ENCODE measurements at places on chromosomes 4 and X. TPM values are rescaled to one million over a fixed set of nuclear protein-coding genes. Genes with fewer than 3 reads are reported as not detected.
A peak's percentile ranks its signal among the peaks of the same experiment; 100 is the strongest.

- DNase-seq: peak; percentile 53
Observed at GRCh38 chr4:148980782-148981480, 538.7 kb upstream of the NR3C2 start.

DNA sequence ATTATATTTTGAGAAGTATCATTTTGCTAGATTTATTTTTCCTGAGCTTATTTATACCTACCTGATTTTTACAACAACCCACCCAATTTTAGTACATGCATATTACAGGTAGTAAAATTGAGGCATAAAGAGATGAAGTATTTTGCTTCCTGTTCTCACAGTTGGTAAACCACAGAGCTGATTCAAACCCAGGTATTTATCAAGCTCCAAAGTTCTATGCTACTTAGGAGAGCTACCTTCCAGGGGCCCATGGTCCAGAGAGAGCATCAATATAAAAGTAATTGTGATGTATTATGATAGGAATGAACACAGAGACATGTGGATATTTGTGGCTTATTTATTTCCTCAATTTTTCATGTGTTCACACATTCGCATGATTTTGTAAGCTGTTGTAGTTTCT, 20.2 kb upstream of the GBA3 start:
- DNase-seq: no peak

- no peak for DNase-seq
Observed at GRCh38 chrX:109911046-109911445, 91.9 kb upstream of the TMEM164 start.

GRCh38 chr4:168777277-168777965, 232.6 kb downstream of the CBR4 start:
- DNase-seq: no peak

GRCh38 chrX:124300405-124300804, 32.1 kb upstream of the TEX13D start:
- no peak for DNase-seq

- no peak for DNase-seq
Observed at GRCh38 chr4:147571036-147571770, 46.0 kb upstream of the TMEM184C start.

- DNase-seq: no peak
Observed at GRCh38 chr4:137702512-137702911, 170.2 kb upstream of the PCDH18 start.

- DNase-seq: no peak
Observed at GRCh38 chr4:13344216-13344615, 139.9 kb downstream of the RAB28 start.

GRCh38 chr4:56240554-56241174, 146.6 kb downstream of the AASDH start:
- no peak for DNase-seq

DNA sequence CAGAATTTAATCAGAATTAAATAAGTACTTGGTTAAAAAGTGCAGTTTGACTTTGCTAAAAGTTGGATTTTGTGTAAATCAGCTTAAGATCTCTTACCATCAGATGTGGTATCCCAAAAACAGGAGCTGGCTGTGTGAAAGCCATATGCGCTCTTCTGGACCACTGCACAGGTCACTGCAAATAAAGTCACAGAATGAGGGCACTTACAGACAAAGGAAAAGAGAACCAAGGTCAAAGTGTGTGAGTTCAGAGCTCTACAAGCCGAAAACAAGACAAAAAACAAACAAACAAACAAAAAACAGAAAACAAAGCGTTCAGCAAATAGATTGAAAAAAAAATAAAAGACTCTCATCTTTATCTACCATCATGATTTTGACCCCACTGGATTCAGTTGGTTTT, 6.4 kb downstream of the DYNLT3 start:
- DNase-seq: no peak

DNA sequence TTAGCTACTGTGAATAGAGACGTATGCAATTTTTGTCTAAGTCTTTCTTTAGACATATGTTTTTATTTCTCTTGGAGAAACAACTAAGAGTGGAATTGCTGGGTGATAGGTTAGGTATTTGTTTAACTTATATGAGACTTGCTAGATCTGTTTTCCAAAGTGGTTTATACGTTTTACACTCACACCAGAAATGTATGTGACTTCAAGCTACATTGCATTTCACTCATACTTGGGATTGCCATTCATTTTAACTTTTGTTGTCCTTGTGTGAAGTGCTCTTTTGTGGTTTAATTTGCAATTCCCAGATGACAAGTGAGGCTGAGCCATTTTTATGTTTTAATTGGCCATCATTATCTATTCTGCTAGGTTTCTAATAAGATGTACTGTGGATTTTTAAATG, 817.2 kb downstream of the GLUD2 start:
- no peak for DNase-seq

DNA sequence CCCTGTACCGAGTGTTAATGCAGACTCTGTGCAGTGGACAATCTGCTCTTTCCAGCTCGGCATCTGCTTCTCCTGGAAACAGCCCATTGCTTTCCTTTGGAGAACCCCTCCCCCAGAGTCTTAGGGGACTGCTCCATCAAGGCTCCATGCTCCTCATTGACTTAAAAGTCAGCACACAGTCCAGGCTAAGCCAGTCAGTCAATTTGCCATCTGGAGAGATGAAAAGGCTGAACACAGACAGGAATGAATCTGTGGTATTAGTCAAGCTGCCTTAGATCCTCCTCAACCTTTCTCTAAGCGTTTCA, 20.3 kb downstream of the ATP8A1 start:
- no peak for DNase-seq

DNA sequence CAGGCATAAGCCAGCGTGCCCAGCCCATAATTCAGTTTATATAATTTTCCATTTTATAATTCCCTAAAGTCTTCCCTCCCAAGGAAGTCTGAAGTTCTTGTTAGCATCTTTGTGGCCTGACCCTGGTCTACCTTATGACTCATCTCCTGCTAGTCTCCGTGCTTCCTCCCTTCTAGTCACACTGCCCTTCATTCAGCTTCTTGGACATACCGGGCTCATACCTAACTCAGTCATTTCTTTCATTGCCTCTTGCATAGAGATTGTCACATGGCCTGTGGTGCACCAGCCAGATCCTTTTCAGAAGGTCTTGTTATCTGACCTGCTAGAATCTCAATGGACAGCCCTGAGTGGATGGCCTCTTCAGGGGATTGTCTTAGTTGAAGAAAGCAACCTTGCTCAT, 22.8 kb upstream of the MAML3 start:
- no peak for DNase-seq

DNA sequence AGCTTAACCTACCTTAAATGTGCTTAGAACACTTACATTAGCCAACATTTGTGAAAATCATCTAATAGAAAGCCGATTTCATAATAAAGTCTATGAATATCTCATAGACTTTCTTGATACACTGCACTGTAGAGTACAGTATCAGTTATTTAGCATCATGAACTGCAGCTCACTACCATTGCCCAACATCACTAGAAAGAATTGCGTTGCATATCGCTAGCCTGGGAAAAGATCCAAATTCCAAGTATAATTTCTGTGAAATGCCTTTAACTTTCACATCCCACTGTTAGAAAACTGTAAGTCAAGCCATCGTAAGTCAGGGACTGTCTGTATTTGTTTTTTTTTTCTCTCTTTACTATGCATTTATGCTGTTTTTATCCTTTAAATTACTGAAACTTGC, 918.6 kb upstream of the PABPC4L start:
- peak; percentile 26 for DNase-seq

DNA sequence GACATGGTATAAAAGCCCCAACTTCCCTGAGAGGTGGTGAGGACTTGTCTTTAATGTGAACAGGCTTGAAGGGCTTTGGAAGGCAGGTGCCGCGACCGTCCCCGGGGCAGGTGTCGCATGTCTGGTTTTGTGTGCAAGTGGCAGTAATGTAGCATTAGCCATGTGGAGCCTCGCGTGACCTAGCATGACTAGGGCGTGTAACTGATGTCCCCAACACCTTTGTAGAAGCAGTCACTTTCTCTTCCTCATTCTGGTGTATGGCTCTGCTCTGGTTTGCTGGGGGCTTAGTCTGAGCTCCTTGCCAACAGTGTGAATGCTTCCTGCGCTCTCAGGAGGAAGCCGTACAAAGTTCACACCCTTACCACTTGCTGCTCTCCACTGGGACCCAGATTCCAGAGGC, 145.7 kb downstream of the AMMECR1 start:
- DNase-seq: no peak

DNA sequence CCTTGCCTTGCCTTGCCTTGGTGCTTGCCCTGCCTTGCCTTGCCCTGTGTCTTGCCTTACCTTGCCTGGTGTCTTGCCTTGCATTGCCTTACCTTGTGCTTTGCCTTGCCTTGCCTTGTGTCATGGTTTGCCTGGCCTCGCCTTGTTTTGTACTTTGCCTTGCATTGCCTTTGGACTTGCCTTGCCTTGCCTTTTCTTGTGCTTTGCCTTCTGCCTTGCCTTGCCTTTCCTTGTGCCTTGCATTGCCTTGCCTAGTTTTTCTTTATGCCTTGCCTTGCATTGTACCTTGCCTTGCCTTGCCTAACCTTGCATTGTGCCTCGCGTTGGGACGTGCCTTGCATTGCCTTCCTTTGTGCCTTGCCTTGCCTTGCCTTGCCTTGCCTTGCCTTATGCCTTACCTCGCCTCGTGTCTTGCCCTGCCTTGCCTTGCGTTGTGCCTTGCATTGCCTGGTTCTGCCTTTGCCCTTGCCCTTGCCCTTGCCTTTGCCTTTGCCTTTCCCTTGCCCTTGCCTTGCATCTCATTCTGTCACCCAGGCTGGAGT, 82.8 kb downstream of the TAB3 start:
- DNase-seq: no peak

- no peak for DNase-seq
Observed at GRCh38 chr4:15706646-15707362, 3.9 kb downstream of the BST1 start.

GRCh38 chrX:115348446-115349225, 59.1 kb downstream of the LUZP4 start:
- DNase-seq: no peak

DNA sequence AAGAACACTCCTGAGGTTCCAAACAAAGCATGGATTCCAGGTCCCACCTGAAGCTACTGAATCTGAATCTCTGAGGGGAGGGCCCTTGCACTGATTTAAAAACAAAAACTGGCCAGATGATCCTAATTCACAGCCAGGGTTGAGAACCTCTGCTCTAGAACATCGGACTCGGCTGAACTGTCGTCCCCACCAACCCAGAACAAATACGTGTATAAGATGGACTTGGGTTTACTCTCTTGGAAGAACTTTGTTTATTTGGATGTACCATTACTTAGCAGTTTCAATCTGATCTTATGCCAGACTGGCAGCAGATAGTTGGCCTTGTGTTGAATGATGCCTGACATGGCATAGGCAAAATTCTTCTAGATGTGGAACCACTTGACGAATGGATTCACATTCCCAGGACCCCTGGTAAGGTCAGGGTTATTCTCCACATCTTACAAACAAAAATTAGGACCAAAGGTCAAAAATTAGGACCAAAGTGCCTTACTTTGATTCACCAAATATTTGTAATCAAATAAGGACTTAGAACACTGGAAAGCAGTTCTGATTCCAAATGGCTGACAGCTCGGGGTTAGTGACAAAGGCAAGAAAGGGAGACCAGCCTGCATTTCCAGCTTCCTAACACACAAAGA, 29.0 kb downstream of the CHST7 start:
- DNase-seq: no peak

- no peak for DNase-seq
Observed at GRCh38 chr4:8252301-8253173, 17.0 kb upstream of the HTRA3 start.

DNA sequence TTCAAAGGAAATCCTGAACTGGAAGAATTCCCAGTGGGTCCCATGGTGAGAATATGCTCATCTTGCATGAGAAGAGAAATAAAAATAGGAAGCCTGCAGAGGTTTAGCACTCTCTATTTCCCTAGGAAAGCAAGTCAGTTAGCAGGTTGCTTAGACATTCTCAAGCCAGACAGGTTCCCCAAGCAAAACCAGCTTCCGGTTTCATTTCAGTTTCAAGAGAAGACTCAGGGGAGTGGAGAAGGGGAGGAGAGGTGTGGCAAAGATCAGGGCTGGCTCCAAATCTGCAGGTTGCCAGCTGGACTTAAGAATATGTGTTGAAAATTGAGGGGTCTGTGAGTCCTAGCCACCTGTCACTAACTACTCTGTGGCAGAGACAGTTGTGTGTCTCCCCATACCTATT, 107.5 kb downstream of the CLNK start:
- DNase-seq: peak; percentile 23

GRCh38 chr4:151782296-151782695, 21.5 kb upstream of the GATB start:
- no peak for DNase-seq

- DNase-seq: no peak
Observed at GRCh38 chrX:77693594-77693993, 92.4 kb downstream of the ATRX start.

GRCh38 chr4:127686658-127687057, 43.5 kb upstream of the SLC25A31 start:
- no peak for DNase-seq

BCLAF3 gene
- 2.5 TPM for polyA plus RNA-seq

RRH gene
- 0.10 TPM for polyA plus RNA-seq

MAGEB5 gene
- not detected for polyA plus RNA-seq

CLDN34 gene
- 0.18 TPM for polyA plus RNA-seq

XAGE1B gene
- polyA plus RNA-seq: 4.3 TPM

LPAR4 gene
- 0.03 TPM for polyA plus RNA-seq

CSTF2 gene
- 13.3 TPM for polyA plus RNA-seq

TRAM1L1 gene
- 1.0 TPM for polyA plus RNA-seq

NHS gene
- polyA plus RNA-seq: 0.46 TPM

FAM133A gene
- not detected for polyA plus RNA-seq

Data from lung (tissue), 17 donors.